Suppressor macrophage treated with lipopolysaccharide for 1 hour (primary cell): ENCODE measurements at places on chromosomes 13 and 19.

GRCh38 chr13:42892760-42893159, 99.3 kb downstream of the EPSTI1 start:
- peak; percentile 90 for DNase-seq

DNA sequence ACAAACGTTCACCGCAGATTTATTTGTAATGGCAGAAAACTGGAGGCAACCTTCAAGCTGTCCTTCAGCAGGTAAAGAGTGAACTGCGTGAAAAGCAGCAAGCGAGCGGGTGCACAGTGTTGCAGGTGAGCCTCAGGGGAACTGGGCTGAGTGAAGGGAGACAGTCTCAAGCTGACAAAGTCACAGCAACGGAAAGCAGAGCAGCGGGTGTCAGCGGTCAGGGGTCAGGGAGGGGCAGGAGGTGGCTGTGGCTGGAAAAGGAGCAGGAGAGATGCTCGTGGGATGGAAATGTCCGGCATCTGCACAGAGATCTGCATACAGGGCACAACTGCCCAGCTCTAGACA, 8.5 kb upstream of the RASA3 start:
- DNase-seq: no peak

DNA sequence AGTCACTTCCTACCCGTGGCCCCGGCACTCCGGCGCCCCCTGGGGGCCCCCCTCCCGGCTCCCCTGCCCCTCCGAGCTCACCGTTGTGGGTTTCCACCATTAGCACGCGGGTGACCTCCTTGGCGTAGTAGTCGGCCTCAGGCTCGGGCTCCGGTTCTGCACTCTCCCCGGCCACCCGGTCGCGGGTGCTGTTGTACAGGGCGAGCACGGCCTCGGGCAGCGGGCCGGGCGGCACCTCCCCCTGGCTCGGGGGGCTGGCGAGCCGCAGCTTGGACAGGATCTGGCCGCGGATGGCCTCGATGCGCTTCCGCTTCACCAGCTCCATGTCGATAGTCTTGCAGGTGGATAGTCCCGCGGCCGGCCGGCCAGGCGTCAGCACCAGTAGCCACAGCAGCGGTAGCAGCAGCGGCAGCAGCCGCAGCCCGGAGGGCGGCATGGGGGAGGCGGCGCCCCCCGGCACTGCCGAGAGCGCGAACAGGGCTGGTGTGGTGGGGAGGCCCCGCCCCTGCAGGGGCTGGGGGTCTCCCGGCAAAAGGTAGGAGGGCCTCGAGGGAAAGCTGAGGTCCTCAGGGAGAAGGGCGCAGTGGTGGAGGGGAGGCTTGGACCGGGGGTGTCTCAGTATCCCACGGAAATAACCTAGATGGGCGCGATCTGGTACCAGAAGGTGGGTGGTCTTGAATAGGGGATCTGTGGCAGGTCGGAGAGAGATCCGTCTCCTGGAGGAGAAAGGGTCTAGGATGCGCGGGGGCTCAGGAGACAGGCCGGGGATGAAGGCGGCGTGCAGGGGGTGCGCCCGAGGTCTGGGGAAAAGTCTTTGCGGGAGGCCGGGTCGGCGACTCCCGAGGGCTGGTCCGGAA, 885 bp downstream of the TGFB1 start:
- DNase-seq: peak; percentile 89

GRCh38 chr19:18566953-18567352, 4.7 kb upstream of the UBA52 start:
- DNase-seq: no peak

- no peak for DNase-seq
Observed at GRCh38 chr19:9883231-9883758, 48.2 kb downstream of the PIN1 start.

GRCh38 chr13:102696465-102696864, 1.6 kb upstream of the METTL21C start:
- no peak for DNase-seq

- DNase-seq: no peak
Observed at GRCh38 chr13:68380041-68380973, 1150.2 kb upstream of the PCDH9 start.

DNA sequence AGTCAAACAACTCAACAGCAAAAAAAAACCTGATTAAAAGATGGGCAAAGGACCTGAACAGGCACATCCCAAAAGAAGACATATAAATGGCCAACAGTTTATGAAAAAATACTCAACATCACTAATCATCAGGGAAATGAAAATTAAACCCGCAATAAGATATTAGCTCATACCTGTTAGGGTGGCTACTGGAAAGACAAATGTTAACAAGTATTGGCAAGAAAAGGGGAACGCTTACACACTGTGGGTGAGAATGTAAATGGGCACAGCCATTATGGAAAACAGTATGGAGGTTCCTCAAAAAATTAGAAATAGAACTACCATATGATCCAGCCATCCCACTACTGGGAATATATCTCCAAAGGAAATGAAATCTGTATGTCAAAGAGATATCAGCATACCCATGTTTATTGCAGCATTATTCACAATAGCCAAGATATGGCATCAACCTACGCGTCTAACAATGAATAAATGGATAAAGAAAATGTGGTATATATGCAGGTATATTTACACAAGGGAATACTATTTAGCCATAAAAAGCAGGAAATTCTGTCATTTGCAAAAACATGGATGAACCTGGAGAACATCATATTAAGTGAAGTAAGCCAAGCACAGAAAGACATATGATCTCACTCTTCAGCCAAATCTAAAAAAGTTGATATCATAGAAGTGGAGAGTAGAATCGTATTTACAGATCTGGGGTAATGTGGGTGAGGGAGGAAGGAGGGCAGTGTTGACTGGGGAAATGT, 2.3 kb downstream of the ZNF780A start:
- no peak for DNase-seq
